ENCODE measurements at places on chromosomes 16 and 17.

DNA sequence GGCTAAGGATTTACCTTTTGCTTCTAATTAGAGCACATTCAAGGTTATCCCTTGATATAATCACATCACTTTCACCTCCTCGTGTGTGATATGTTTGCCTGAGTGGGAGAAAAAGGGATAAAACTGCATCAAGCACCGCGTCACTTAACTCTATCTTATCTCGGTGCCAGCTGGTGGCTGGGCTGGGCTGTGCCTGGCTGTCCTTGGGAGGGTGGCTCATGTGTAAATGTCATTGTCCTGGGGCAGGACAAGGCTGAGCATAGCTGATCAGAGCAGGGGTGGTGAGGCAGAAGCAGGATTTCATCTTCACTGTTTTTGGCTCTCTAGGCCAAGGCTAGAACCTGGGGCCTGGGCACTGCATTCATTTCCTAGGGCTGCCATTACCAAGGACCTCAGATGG is 105.3 kb downstream of the RAP1GAP2 start:
- no peak for DNase-seq

DNA sequence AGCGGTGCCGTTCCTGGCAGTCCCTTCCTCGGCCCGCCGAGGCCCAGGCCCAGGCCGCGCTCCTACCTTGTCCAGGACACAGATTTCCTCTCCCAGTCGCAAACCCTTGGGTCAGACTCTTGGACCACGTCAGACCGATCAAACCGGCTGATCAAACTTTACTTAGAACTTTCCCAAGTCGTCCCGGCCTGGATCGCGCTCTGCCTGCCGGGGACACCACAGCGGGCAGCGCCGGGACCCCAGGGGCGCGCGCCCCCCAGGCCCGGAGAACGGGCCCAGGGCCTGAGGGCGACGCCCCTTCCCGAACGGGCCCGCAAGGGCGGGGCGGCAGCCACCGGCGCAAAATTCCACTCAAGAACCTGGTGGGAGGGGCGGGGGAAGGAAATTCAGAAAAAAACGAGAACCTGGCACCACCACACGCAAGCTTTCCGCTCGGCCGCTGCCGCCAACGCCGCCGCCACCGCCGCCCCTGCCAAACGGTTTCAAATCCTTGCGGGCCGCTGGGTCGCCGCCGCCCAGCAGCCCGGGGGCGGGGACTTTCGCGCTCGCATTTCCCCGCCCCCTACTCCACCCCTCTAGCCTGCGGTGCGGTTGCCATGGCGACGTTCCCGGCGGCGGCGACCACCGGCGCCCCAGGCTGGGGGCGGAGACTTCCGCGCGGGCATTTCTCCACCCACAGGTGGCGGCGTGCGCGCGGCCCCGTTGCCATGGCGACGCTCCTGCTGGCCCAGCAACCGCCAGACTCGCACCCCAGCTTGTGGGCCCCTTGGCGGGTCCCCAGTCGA is at the start of gene CEP112:
CEP112 (minus strand) TSS at position 541 of the 785 bp plus-strand sequence.
- peak; percentile 80 for DNase-seq

GRCh38 chr16:8863594-8864424 is 5.0 kb downstream of the CARHSP1 start:
- DNase-seq, result no peak

DNA sequence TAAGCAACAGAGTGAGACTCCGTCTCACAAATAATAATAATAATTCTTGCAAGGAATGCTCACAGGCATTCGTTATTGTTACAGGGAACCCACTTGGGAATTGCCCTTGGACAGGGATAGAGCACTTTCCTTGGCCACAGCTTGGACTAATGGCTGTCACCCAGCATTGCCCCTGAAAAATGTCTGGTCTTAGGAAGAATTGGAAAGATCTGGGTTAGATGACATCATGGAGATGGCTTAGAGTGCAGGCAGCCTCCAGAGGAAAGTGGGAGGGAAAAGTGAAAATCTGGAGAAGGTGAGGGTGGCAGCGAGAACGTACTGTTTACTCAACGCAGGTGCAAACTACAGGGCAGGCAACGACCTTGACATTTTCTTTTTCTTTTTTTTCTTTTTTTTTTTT is 59.3 kb upstream of the MRTFB start:
- DNase-seq, result no peak

DNA sequence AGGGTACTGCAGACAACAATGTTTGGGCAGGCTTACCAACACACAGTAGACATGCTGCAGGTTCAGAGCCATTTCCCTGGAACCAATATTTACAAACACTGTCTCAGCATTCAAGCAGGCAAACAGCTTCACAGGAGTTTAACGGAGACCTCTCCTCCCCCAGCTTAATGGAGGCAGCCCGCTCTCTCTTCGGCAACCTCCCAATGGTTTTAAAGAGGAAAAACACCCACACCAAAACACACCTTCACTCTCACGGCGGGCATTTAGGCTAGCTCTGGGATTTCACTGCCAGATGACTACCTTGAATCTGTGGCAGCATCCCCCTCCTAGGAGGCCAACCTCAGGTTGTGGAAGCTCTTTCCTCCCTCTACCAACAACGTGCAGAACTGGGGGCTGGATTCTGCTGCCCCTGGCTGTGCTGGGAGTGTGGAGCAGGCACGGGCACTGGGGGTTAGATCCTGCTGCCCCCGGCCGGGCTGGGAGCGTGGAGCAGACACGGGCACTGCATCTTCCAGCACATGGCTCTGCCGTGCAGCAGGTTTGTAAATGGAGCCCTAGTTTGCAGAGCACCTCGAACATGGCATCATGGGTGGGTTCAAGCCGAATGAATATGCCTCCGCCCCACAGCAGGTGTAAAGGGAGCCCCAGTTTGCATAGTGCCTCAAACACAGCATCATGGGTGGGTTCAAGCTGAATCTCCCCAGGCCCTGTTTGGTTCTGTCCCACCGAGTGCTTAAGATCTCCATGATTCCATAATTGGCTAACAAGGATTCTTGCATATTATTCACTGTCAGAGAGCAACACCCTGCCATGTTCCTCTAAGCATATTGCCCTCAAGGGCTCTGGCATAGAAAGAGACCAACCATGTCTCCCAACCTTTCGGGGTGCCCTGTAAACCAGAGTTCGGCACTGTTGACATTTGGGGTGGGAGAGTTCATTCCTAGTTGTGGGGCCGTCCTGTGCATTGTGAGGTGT is 86.4 kb downstream of the RBFOX3 start:
- no peak for DNase-seq

DNA sequence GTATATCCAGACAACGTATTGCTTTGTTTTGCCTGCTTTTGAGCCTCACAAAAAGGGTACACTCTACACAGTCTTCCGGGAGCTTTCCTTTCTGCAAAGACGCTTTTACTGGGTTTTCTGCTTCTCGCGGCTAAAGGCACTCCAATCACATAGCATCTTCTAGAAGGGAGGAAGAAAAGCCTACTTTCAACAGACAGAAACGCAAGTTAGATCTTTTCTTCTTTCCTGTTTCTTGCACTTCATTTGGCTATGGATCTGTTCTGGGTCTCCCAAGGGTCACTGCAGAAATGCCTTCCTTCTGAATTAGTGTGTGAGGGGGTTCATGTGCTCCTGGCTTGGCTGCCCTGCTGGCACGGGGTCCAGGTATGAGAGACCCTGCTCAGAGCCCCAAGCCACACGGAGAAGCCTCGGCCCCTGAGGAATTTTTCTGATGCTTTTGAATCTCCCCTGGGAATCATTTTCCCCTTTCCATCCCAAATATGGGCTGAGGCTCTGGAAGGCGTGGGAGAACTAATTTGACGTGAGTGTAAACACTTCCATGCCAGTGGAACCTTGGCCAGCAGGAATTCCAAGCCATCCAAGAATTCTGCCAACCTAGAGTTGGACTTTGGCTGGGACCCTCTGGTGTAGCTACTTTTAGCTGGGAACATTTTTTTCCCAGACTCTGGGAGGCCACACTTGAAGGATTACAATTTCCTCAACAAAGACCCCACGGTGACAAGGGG is 49.6 kb upstream of the NKD1 start:
- DNase-seq, result no peak

DNA sequence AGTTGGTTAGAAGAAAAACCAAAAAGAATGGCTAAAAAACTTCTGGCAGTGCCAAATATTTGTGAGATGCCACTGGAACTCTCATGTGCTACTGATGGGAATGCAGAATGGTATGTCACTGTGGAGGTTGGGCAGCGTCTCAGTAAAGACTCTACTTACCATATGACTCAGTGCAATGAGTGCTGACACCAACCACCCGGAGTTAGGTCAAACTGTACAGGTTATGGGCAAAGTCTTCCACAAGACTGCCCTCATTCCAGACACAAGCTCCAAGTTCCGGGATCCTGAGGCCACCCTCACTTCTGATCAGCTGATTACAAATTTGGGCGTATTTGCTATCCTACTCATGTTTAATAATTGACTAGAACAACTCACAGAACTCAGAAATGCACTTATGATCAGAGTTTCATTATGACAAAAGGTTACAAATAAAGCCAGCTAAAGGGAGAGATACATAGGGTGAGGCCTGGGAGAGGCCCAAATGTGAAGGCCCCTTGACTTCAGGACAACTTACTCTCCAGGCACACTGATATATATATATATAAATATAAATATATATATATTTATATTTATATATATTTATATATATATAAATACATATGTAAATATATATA is 114.9 kb downstream of the TRIM37 start:
- DNase-seq, result no peak

DNA sequence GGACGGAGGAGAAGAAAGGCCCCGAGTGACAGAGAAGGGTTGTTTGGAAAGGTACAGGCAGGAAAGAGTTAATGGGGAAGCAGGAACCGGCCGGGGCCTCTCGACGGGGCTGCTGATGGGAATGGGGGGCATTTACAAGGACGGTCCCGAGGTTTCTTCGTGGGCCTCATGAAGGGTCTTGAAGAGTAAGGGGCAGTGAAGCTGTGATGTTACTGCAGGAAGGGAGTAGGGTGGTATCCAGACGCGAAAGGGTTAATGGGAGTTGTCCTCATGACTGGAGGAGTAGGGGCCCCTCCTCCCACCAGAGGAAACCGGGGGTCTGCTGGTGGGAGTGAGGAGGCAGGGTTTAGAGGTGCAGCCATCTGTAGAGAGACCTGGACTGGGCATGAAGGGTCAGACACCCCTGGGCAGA is 481 bp downstream of the PDK2 start:
- DNase-seq, result no peak

DNA sequence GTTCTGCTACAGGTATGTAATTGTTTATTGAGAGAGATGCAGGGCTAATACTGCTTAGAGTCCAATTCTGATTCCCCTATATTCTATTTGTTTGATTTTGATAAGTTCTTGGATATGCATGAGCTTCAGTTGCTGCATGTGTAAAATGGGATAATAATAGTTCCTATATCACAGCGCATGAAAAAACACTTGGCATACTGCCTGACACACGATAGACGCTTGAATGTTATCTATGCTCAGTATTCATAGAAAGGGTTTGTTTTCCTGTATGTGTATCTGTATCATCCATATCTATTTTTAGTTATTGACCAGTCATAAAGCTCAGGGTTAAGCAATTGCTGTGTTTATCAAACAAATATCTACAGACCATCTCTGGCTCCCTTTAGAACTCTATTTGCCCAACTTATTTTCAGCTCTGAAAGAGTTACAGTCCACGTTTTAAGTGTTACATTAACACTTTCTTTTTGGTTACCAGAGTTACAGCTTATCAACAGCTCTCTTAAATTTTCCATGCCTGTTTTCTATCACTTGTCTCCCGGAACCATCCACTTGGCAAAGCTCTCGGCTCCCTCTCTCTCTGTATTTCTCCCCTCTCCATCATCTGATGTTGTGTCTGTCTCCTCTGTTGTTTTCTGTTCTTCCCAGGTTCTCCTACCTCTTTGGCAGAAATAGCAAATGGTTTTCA is 334.8 kb downstream of the CBLN1 start:
- DNase-seq, result no peak

DNA sequence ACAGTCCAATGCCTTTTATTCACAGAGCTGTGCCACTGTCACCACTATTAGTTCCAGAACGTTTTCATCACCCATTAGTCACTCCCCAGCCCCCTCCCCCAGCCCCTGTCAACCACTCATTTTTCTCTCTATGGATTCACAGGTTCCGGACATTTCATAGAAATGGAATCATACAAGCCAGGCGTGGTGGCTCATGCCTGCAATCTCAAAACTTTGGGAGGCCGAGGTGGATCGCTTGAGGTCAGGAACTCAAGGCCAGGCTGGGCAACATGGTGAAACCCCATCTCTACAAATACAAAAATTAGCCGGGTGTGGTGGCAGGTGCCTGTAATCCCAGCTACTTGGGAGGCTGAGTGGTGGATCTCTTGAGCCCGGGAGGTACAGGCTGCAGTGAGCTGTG is 759 bp upstream of the PAM16 start:
- DNase-seq, result no peak

- DNase-seq, result no peak
Measured at GRCh38 chr16:81703177-81704155, 75.6 kb upstream of the PLCG2 start.

GRCh38 chr17:6286233-6286632 is 148.7 kb downstream of the AIPL1 start:
- DNase-seq, result peak; percentile 63

- no peak for DNase-seq
Measured at GRCh38 chr17:17750881-17751280, 69.6 kb downstream of the RAI1 start.

DNA sequence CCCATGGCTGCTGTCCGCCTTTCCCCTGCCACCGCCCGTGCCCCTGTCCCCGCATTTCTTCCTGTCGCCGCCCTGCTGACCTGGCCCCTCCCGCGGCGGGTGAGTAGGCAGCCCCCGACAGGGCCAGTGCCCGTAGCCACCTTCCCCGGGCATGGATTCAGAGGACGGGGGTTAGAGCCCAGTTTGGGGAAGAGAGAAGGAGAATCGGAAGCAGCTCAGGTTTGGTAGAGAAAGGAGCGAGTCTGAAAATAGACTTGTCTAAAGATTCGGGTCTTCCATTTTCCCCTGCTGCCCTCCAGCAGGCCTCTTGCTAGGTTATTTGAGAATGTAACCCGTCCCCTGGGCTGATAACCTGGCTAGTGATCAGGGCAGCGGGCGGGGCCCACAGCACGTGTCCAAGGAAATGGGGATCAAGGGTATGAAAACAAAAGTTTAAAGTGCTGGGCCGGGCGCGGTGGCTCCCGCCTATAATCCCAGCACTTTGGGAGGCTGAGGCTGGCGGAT is 7.9 kb upstream of the CLDN9 start:
- no peak for DNase-seq

- no peak for DNase-seq
Measured at GRCh38 chr16:70660672-70661350, 14.5 kb downstream of the IL34 start.

DNA sequence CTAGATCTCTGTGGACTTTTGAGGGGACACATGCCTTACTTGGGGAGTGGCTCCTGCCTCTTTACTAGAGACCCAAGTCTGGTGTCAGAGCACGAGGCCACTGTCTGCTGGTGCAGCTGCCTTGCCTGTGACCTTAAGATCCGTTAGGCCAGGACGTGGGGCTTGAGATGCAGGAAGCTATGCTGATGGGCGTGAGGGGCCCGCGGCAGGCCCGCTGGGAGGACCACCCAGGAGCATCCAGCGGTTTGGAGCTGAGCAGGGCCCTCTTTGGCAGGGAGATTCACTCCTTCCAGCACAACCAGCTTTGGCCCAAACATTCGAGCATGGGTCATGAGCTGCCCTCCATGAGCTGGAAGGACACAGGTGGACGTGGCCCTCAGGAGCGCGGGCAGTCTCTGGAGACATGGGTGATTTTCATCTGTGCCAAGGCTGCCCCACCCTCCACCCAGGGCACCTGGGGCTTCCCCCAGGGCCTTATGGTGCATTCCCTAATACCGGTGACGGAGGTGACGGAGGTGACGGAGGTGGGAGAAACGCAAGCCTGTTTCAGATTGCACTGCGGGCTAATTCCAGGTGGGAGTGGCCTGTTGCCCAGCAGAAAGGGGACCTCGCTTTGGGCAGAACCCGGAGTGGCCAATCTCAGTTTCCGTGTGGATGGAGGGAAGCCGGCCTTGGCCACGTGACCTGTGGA is 12.7 kb downstream of the LGALS3BP start:
- DNase-seq, result no peak

Data from iPS DF 6.9 (cell line).